ENCODE measurements at places on chromosomes 3 and 15.

- DNase-seq: no peak
Measured at GRCh38 chr3:161875483-161875882, 378.9 kb downstream of the OTOL1 start.

- DNase-seq: no peak
Measured at GRCh38 chr3:127165694-127166485, 27.0 kb upstream of the PRR23E start.

GRCh38 chr3:116963802-116964201, 254.2 kb downstream of the TUSC7 start:
- no peak for DNase-seq

- DNase-seq: no peak
Measured at GRCh38 chr3:168431491-168431890, 335.8 kb upstream of the GOLIM4 start.

DNA sequence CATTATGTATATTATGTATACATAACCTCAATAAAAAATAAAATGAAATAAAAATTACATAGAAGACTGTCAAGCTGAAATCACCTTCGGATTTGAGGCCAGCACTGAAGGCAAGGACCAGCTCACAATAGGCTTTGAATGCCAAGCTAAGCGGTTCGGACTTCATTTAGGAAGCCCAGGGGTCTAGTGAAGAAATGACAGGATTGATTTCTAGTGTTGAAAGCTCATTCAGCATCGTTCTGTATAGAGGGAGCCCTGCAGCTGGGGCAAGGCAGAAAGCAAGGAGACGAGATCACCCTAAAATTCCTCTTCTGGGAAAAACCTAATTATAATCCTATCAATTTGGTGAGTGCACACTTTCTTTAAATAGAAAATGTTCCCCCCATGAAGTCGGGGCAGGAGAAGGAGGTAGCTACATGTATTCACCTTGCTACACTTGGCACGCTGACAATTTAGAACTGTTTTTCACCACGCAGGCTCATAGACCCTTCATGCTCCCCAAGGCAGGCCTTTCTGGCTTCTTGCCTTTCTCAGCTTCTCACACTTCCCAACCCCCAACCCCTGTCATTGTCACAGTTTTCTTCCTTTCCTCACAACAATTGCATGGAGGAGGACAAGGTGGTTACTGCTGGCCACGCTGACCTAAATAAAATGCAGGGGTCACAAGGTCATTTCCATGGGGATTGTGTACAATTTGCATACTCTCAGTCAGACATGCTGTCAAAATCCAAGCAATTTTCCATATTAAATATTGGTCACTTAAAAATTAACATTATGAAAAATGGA, 44.4 kb upstream of the SSR3 start:
- DNase-seq: no peak

DNA sequence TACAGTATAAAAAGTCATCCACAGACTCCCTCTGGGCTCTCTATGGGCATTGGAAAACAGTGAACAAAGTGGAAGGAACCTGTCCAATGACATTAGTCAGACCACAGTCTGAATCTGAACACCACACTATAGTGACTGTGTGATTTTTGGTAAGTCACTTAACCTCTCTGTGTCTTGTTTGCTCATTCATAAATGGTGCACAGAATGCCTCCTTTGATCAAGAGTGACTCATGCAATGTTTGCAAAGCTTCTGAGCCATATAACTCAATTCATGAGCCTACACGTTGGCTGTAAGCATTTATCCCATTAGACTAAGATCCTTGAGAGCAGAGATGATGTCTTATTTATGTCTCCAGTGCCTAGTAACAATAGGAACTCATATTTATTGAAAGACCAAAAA, 46.7 kb downstream of the SV2B start:
- DNase-seq: no peak

DNA sequence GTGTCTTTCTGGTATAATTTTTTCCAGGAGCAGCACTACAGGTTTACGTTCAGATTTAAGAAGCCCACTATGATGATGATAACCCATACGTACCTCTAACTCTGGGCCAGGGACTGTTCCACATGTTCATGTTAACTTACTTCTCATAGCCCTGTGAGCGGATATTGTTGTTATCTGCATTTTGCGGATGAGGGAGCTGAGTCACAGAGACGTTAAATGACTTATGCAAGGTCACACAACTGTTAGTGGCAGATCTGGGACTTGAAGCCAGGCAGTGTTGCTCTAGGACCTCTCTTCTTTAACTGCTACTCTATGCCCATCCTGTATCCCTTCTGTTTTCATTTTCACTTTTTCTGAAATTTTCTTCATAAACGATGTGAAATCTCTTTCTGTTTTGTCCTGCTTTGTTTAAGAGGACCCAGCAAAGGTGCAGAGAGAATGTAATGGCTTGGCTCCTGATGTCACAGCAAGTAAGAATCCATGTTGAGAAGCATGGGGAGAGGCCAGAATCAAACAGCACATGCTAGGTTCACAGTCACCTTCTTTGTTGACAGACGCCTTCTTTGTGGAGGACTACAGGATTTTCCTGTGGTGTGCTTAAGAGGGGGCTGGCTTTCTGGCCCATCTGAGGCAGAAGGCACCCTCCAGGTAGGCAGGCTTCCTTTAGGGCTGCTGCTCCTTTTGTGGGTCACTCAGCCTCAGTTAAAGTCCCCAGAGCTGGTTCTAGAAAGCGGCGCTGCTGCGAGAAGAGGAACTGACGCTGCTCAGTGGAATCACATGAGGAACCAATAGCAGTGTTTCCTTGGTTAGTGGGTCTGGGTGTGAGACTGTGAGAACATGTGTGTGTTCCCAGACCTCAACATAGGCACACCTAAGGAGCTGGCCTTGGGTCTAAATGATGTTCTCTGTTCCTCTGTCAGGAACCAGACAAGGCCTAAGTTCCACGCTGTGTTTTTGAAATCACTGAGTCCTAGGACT, 121.6 kb downstream of the TMEM108 start:
- DNase-seq: no peak

DNA sequence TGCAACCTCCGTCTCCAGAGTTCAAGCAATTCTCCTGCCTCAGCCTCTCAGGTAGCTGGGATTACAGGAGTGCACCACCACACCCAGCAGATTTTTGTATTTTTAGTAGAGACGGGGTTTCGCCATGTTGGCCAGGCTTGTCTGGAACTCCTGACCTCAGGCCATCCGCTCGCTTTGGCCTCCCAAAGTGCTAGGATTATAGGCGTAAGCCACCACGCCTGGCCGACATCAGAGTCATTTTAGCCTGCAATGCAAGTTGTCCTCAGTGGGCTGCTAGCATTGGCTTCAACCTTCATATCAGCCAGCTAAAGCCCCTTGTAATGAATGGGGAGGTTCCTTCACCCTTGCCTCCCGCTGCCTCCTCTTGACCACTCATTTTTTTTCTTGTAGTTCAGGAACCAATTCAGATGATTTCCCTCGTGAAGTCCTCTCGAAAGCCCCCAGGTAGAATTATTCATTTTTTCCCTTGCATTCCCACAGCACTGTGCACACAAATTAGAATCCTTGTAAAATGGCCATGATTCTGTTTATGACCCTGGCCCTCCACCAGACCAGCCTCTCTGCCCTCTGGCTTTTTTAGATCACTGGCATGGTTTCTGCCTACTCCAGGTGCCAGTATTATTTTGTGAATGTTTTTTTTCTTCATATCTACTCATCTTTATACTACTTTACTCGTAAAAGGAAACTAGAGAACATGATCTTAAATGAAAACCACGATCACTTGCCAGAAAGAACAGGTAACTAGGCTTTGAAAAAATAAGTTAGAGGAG, 29.1 kb downstream of the FLNB start:
- no peak for DNase-seq

DNA sequence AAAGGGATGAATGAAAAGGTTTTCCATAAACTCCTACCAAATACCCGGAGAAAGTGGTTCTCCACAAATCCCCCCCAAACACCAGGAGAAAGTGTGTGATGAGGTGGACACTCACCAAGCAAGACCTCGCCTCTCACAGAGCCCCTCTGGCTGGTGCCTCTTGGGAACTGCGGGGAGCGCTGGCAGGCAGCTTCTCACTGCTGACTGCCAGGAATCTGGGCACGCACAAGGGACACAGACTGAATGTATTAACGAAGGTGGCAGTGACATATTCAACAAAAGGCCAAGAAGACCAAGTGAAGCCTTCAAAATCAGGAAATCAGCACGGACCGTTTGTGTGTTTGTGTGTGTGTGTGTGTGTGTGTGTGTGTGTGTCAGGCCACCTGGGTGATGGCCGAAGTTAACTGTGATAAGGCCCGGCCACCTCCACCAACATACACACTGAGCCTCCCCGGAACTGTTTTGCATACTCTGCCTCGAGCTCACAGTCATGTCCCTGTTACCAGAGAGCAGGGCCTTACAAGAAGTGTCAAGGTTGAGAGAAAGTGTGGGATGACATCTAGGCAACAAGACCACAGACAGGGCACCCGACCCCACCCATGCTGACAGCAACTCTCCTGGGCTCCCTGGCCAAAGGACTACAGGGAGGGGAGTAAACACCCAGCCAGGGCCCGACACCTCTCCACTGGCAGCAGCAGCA, 18.0 kb downstream of the ATP10A start:
- no peak for DNase-seq

- DNase-seq: peak; percentile 17
Measured at GRCh38 chr15:74988007-74988800, 7.2 kb upstream of the SCAMP5 start.

DNA sequence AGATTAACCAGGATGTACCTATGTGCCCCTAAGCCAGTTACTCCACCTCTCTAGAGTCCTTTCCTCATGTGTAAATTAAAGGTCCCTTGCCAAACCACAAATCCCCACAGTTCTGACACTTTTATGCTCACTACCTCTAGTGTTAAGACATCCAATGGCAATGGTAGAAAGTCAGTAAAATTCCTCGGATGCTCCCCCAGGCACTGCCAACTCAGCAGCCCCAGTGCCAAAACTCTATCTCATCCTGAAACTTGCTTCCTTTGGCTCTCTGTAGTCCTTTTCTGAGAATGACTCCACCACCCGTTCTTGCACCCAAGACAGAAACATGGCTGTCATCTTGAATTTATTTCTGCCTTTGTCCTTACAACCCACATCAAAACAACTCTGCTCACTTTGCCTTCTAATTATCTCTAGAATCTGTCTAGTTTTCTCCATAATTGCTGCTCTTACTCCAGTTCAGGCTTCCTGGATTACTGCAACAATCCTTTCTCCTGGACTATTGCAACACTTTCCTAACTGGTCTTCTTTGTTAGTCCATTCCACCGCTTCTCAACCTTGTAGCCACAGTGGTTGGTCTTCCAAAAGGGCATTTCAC, 41.6 kb downstream of the MB21D2 start:
- peak; percentile 9 for DNase-seq

GRCh38 chr15:67775998-67776397, 49.3 kb upstream of the SKOR1 start:
- DNase-seq: no peak

DNA sequence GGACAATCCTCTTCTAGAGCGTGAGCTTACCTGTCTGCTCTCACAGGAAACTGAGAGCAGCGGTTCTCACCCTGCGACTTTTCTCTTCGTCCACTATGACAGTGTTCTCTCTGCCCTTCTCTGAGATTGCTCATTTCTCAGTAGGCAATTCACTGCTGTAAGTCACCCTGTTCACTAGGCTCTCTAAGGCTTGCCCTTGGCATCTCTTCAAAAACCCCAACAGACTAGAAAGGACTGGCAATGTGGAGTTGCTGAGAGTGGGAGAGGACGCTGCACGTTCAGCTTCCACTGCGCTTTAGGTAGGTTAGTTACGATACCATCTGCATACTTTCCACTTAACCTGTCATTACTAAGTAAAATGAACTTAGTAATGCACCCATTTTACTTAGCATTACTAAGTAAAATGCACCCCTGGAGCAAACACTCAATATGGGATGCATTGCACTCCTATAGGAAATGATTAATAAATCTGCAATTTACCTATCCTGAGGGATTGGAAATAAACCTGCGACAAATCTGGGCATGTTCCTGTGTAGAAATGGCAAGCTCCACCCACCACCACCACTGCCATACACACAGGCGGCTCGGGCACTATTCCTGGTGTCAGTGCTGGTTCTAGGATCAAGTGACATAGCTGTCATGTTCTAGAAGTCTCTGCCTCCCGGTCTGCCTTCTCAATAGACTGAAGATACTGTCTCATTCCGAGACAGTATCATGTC, 21.4 kb downstream of the XPC start:
- DNase-seq: no peak

- no peak for DNase-seq
Measured at GRCh38 chr3:57731311-57731710, 24.8 kb upstream of the SLMAP start.

DNA sequence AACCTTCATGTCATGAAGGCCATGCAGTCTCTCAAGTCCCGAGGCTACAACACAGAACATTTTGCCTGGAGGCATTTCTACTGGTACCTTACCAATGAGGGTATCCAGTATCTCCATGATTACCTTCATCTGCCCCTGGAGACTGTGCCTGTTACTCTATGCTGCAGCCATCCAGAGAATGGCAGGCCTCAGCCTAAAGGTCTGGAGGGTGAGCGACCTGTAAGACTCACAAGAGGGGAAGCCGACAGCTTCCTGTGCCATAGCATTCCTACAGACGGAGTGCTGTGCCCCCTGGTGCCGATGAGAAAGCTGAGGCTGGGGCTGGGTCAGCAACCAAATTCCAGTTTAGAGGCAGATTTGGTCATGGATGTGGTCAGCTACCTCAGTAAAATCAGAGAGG, 51.3 kb upstream of the CADPS start:
- no peak for DNase-seq

DNA sequence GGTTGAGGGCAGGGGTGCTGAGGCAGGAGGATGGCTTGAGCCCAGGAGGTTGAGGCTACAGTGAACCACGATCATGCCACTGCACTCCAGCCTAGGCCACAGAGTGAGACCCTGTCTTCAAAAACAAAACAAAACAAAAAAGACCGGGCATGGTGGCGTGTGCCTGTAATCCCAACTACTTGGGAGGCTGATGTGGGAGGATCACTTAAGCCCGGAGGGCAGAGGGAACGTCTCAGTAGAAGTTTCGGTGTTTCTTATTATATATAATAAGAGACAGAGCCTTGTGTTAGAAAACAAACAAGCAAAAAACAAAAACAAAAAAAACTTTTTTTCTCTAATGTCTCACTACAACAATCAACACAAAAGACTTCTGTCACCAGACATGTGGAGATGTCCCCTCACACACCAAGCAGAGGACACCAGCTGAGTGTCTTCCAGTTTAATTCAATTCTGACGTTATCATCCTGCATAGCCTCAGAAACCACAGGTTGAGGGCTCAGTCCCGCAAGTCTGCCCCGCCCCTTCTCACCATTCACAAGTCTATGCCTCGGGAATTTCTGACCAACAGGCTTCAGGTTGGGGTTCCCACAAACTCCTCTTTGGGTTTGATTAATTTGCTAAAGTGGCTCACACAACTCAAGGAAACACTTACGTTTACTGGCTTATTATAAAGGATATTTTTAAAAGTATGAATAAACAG, 24.0 kb upstream of the EIF4A2 start:
- no peak for DNase-seq

GRCh38 chr3:105960381-105960780, 91.6 kb upstream of the CBLB start:
- DNase-seq: no peak

DNA sequence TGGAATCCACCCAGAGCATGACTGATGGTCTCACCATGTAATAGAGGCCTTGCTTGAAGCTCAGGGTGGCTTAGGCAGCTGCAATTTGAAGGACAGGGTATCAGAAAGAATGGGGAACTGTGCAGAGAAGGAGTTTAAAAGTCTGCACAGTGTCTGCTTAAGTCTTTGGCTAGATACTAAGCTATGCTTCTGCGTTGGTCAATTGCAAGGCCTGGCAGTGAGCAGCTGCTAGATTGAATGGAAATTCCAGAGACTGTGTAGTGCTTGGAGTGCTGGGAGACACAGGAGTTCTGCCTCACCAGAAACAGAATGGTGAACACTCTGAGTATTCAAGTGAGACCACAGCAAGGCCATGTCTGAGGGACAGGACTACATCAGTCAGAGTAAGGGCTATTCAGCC, 17.3 kb upstream of the ATP10A start:
- DNase-seq: no peak

All from NCI-H2029 (cell line).